Urinary bladder (tissue), 4 donors: ENCODE measurements at places on chromosomes 12 and 14. TPM values are rescaled to one million over a fixed set of nuclear protein-coding genes. Genes with fewer than 3 reads are reported as not detected.

Gene ZNF891
- 7.3 TPM for total RNA-seq

Gene RHOJ
- 36.9 TPM for total RNA-seq

Gene RARG
- 37.8 TPM for total RNA-seq

Gene SYNE3
- 14.6 TPM for total RNA-seq

Gene DACT1
- total RNA-seq = 83.9 TPM

Gene TSPAN9
- total RNA-seq = 33.3 TPM

Gene CCDC196
- total RNA-seq = not detected

Gene PTPRQ
- 16.3 TPM for total RNA-seq
